Activated CD4-positive, alpha-beta T cell treated with anti-CD3 and anti-CD28 coated beads, Interleukin-2, amount 50 U/mL, for 24 hours (primary cell): ENCODE measurements at places on chromosomes 1 and 21.

- DNase-seq: no peak
Observed at GRCh38 chr1:7356079-7356478, 415.0 kb upstream of the VAMP3 start.

GRCh38 chr1:109611308-109611990 lies 8.0 kb downstream of the GNAT2 start:
- no peak for DNase-seq

GRCh38 chr1:153775458-153776327 lies 486 bp downstream of the SLC27A3 start:
- DNase-seq: peak; percentile 16

DNA sequence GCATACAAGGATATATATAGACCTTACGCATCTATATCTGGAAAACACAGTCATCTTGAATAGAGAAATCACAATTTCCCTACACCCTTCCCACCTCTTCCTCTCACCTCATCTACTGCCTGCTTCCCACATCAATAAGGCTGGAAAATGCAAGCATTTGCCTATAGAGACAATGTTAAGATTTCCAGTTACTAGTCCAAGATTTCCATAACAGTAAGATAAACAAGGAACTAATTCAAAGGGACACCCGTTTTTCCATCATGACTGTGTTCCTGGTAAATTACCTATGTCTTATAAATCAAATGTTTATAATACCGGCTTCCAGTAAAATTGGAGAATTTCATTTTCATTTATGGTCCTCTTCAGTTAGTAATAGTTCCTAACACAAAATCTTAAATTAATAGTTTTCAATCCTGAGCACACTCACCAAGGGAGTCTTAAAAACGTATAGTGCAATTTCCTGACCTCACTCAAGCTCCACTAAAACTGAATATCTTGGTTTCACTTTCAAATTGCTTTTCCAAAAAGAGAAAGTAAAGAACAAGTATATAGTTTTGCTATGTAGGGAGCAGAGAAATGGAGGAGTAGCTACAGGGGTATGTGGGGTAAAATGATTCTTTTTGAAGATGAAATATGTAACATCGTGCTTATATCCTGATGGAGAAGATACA lies 398.7 kb downstream of the PLPP3 start:
- no peak for DNase-seq

- DNase-seq: no peak
Observed at GRCh38 chr1:8004803-8005573, 21.1 kb downstream of the ERRFI1 start.

- DNase-seq: no peak
Observed at GRCh38 chr1:27598295-27598687, 5.7 kb downstream of the AHDC1 start.

- no peak for DNase-seq
Observed at GRCh38 chr1:3026581-3027391, 5.5 kb downstream of the ACTRT2 start.

DNA sequence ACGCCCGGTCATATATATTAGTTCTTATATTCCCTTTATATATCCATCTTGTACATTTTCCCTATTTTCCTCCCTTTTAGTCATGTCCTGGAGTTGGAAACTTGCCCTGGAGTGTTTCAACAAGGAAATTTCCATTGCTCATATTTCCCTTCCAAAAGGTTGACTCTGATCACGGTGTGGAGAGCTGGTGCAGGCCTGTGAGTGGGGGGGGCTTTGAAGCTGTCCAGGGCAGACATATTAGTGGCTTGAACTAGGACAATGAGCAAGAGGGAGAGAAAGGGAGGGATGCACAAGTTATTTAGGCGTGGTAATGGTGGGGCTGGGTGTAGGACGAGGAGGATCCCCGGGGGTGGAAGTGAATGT lies 30.4 kb upstream of the TMEM61 start:
- no peak for DNase-seq

GRCh38 chr1:63557365-63557987 lies 34.2 kb downstream of the EFCAB7 start:
- no peak for DNase-seq

GRCh38 chr1:247335882-247336281 lies 4.2 kb upstream of the ZNF496 start:
- no peak for DNase-seq

- DNase-seq: no peak
Observed at GRCh38 chr1:58901008-58901407, 117.2 kb upstream of the JUN start.

DNA sequence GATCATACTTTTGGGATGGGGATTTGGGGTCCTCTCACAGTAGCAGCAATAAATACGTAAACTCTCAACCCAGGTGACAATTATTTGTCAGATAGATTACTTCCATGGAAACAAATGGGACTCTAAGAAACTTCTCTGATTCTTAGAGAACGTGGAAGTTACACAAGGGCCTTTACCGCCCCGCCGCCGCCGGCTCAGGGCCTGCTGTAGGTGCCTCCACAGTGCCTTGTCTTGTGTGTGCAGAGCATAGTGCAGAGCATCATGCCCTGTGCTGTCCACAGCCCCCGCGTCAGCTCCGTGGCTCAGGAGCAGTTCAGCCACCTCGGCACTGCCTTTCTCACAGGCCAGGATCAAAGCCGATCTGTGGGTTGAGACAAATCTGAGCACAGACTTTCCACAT lies 11.0 kb downstream of the ANKRD35 start:
- DNase-seq: no peak

DNA sequence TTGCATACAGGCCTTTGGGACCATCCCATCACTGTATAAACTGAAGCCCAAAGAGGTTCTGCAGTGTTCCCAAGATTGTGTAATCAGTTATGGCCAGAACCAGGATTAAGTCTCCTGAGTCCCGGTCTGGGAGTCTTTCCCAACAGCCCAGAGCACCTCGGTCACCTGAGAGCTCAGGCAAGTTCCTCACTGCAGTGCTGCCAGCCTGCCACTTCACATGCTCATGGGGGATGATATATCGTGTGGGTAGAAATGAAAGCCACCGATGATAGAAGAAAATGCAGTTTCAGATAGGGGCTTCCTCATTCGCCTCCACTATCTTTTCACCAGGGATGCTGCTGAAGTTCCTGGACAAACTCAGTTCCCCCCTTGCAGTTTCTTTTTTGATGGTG lies 30.4 kb downstream of the FHAD1 start:
- DNase-seq: no peak

- no peak for DNase-seq
Observed at GRCh38 chr1:78043436-78043835, 2.3 kb upstream of the GIPC2 start.

DNA sequence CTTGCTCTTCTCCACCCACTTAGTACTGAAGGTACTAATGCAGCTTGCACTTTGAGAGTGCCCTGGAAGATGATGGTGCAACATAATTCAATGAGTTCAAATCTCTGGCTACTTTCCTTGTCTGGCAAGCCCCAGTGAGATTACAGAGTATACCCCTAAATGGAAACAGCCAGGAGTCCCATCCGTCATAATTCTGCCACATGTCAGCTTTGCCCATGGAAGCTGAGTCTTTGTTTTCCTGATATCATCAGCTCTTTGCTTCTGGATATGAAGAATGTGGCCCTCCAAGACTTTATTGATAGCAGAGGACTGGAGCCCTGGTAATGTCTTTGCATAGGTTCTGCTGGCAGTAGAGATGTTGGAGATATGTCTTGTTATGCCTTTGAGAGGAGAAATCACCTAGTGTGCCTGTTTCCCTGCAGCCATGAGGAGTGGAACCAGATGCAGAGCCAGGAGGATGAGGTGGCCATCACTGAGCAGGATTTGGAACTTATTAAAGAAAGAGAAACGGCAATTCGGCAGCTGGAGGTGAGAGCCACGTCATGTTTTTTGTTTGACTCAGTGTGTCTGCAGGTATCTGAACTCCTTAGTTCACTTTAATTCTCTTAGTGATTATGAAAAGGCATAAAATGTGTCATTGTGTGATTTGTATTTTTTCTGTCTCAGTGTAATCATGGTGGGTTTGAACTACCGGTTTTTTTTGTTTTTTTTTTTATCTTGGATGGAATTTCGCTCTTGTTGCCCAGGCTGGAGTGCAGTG lies 18.7 kb upstream of the PPP1R8 start:
- no peak for DNase-seq

GRCh38 chr1:58789322-58789856 lies 5.5 kb upstream of the JUN start:
- DNase-seq: no peak

DNA sequence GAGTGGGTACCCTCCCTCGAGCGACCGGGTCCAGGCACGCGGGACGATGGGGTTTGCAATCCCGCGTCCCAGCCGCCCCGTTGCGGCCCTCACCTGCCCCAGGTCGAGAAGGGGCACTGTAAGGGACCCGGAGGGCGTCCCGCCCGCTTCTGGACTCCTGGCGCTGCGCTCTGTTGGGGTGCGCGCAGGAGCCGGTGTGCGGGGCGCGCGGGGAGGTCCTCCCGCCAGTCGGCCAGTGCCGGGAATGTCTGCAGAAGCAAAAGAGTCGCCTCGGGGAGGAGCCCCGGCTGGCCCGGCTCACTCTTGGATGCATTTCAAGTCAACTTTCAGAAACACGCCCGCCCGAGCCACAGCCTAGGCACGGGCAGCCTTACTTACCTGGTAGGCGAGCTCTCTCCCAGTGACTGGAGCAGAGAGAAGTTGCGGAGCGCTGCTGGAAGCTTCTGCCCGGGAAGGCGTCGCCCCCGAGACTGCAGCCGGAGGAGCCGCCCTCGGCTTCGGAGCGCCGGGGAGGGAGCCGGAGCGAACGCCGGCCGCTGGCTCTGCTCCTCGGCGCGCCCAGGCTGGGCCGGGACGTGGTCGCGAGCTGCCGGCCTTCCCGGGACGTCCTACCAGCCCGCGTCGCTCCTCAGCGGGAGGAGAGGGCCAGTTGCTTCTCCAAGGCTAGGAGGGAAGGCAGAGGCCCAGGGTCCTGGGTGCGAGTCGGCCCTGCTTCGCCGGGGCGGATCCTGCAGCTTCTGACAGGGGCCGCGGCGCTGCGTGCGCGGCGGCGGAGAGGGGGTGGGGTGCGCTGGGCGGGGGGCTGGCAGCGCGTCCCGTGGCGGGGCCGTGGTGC lies at the start of gene LMX1A:
Gene LMX1A (minus strand): TSS at position 739 of the 835 bp plus-strand sequence. CDS start 1,156 bp downstream, outside the sequence.
- DNase-seq: no peak

DNA sequence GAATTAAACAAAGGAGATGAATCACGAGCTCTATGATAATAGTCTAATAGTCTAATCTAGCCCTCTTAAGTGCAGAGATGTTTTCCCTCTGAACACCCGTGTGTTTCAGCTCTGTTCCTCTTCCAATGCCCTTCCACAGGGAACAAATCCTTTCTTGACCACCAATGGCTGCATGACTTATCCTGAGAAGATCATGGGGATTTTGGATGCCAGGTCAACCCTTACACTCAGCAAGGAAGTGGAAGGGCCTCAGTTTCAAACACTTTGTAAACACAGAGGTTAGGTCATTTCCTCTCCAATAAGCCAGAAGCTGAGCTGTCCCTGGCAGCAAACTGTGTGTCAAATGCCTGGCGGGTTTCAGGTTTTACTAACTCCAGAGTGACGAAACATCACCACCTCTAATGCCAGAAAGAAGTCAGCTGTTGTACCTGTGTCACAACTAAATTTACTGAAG lies 200.0 kb downstream of the GABPA start:
- DNase-seq: no peak

GRCh38 chr1:34125721-34126380 lies 39.2 kb downstream of the CSMD2 start:
- no peak for DNase-seq

GRCh38 chr1:167453123-167453522 lies 65.2 kb downstream of the CD247 start:
- no peak for DNase-seq

- no peak for DNase-seq
Observed at GRCh38 chr1:214523124-214523824, 28.1 kb downstream of the PTPN14 start.

GRCh38 chr1:107858323-107858722 lies 106.7 kb downstream of the VAV3 start:
- no peak for DNase-seq

- no peak for DNase-seq
Observed at GRCh38 chr1:47821760-47822159, 175.4 kb downstream of the TRABD2B start.

- DNase-seq: no peak
Observed at GRCh38 chr1:238488401-238488800, 597.7 kb upstream of the ZP4 start.
